Effector memory CD8-positive, alpha-beta T cell (primary cell): ENCODE measurements at places on chromosomes 13 and 19.

GRCh38 chr13:24709186-24709913, 29.1 kb downstream of the ATP12A start:
- peak; percentile 55 for DNase-seq

GRCh38 chr13:91031508-91031907, 316.0 kb upstream of the MIR17HG start:
- DNase-seq = no peak

- no peak for DNase-seq
Observed at GRCh38 chr13:38141792-38142191, 207.9 kb upstream of the UFM1 start.

DNA sequence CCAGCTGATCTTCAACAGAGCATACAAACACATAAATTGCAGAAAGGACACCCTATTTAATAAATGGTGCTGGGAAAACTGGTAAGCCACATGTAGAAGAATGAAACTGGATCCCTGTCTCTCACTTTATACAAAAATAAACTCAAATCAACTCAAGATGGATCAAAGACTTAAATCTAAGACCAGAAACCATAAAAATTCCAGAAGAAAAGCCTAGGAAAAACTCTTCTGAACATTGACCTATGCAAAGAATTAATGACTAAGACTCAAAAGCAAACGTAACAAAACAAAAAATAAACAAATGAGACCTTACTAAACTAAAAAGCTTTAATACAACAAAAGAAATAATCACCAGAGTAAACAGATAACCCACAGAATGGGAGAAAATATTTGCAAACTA, 74.5 kb upstream of the ABCC4 start:
- DNase-seq = no peak

DNA sequence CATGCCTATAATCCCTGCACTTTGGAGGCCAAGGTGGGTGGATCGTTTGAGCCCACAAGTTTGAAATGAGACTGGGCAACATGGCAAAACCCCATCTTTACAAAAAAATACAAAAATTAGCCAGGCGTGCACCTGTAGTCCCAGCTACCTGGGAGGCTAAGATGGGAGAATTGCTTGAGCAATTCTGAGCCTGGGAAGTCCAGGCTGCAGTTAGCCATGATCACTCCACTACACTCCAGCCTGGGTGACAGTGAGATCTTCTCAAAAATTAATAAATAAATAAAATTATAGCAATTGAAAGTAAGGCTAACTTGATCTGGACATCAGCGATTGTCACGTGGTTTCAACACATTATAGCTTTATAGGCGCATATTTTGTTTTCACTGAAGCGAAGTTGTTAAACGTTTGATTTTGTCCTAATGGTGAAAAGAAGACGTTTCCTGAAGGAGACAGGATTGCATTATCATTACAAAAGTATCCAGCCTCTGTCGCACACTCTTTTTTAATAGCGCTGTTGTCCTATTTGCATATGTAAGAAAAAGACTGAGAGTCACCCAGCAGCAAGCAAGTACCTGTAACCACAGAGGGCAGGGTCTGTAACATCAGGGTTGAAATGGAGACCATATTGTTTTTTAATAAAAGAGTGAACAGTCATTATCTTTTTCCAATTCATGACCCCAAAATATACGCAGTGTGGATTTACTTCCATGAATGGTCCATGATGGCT, 335.7 kb downstream of the DCT start:
- DNase-seq = no peak
